ENCODE measurements at places on chromosomes 3 and 15.

DNA sequence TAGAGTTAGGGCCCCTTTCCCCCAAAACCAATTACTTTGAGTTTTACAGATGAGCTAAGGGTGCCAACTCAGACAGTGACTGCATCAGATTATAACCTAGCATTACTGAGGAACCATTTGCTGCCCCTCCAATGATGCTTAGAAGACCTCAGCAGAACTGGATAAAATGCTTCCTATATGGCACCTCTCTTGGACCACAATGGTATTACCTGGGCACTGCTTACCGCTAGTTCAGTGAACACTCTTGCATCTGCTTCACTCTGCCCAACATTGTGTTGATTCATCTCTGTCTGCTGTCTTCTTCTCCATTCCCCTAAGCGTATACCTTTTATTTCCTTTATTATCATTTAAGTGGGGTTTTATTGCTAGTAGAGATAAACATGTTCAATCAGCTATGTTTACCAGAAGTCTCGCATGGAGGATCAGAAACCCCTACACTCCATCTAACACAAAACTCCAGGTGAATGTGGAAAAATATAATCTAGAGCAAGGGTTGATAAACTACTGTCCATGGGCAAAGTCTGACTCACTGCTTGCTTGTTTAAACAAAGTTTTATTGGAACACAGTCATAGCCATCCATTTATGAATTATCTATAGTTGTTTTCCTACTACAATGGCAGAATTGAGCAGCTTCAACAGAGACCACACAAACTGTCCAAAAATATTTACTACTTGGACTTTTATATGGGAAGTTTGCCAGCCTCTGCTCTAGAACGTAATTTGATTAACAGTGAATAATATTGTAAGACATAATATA, 100.2 kb upstream of the PTX3 start:
- no peak for DNase-seq

- no peak for DNase-seq
Observed at GRCh38 chr15:77483425-77484140, 62.9 kb downstream of the HMG20A start.

- DNase-seq: no peak
Observed at GRCh38 chr3:151483488-151483887, 22.6 kb upstream of the IGSF10 start.

- no peak for DNase-seq
Observed at GRCh38 chr3:73926360-73927202, 301.8 kb upstream of the PDZRN3 start.

GRCh38 chr3:178434206-178434805, 101.9 kb upstream of the KCNMB2 start:
- no peak for DNase-seq

DNA sequence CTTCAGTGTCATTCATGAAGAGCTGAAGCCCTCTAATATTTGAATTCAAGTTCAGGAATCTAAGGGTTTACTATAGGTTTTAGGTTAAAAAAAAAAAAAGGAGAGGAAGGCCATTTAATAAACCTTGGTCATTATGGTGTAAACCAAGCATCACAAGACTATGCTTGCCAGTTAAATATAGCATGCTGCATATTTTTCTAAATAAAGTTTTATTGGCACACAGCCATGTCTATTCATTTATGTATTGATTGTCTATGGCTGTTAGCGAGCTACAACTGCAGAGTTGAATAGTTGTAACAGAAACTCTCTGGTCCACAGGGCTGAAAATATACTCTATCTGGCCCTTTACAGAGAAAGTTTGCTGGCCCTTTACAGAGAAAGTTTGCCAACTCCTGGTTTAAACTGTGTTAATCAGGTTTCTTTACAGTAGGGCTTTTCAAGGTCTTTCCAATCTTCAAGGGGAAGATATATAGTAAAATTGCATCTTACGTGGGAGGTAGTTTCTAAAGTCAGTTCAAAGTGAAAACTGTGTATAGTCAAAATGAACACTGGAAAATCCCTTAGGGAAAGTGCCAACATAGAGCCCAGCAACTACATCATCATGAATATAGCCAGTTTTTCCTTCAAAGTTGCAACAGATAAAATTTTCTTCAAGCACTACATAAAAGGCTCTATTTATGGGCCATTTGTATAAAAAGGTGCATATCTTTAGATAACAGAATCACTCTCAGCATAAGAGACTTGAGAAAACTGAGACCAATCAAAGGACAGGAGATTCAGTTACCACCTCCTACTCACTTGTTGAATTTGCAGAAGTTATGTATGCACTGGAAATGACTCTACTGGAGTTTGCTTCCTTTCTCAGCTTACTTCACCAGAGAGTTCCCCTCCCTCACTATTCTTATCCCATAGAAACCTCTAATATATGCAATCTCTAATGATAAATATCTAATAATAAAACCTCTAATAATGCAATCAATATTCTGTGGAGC, 49.7 kb upstream of the FRMD4B start:
- no peak for DNase-seq

- no peak for DNase-seq
Observed at GRCh38 chr3:151743855-151744254, 10.1 kb downstream of the AADACL2 start.

DNA sequence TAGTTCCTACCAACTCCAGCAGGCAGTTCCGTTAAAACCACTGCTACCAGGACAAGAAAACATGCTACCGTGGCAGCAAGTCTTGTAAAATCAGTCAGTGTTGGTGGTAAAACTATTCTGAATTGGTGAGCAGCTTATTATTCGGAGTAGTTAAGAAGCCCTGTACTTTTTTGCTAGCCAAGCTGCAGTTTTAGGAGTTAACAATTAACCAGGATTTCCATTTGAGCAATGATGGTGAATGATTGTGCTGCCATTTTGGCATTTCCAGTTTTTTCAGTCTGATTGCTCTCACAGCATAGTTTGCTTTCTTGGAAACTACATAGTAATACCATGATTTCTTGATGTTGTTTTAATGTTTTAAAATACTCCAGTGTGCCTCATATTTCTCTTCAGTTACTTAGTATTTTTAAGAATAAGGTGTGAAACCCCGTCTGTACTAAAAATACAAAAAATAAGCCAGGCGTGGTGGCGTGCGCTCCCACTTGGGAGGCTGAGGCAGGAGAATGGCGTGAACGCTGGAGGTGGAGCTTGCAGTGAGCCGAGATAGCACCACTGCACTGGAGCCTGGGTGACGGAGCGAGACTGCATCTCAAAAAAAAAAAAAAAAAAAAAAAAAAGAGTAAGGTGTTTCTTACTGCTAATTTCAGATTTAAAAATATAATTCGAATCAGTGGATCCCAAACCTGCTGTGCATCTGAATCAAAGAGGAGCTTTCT, 43.8 kb upstream of the SCAANT1 start:
- no peak for DNase-seq

DNA sequence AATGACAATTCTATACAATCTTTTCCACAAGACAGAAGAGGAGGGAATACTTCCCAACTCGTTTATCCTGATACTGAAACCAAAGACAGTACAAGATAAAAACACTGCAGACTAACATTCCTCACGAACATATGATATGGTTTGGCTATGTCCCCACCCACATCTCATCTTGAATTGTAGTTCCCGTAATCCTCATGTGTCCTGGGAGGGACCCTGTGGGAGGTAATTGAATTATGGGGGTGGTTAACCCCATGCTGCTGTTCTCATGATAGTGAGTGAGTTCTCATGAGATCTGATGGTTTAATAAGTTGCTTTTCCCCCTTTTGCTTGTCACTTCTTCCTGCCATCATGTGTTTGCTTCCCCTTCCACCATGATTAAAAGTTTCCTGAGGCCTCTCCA, 83.9 kb upstream of the PROK2 start:
- DNase-seq: no peak

DNA sequence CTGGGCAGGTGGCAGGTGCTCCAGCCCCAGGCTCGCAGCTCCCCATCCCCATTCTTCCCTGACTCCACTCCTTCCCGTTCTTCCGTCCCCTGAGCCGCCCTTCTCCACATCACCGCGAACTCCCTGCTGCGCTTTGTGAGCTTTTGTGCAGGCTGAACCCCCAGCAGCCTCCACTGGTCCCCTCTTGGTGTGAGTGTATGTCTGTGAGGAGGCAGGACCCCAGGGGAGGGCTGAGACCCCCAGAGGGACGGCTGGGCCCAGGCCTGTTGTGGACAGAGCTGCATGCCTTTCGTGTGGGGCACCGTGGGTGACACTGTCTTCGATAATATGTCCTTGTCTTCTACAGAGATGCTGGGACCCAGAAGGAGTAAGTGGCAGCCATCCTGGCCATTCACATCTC, 7.3 kb upstream of the ITIH3 start:
- no peak for DNase-seq

GRCh38 chr3:81884791-81885190, 123.3 kb upstream of the GBE1 start:
- no peak for DNase-seq

- DNase-seq: no peak
Observed at GRCh38 chr3:13676356-13677017, 127.6 kb downstream of the FBLN2 start.

- DNase-seq: no peak
Observed at GRCh38 chr3:10288575-10288960, 4.2 kb downstream of the GHRL start.

Measured in activated T-helper 2 cell treated with anti-CD3 and anti-CD28 coated beads, Interferon-gamma antibody, Interleukin-2, Interleukin-4, amounts not matched to agents 10 μg/mL and 5 μg/mL and 100 μg/mL, durations not matched to agents 14 hours and 24 hours and 36 hours (primary cell).